Amniotic stem cell (primary cell): ENCODE measurements at places on chromosomes 11 and 22.

GRCh38 chr11:103055221-103055890 lies 36.6 kb downstream of the DCUN1D5 start:
- DNase-seq: peak; percentile 64

DNA sequence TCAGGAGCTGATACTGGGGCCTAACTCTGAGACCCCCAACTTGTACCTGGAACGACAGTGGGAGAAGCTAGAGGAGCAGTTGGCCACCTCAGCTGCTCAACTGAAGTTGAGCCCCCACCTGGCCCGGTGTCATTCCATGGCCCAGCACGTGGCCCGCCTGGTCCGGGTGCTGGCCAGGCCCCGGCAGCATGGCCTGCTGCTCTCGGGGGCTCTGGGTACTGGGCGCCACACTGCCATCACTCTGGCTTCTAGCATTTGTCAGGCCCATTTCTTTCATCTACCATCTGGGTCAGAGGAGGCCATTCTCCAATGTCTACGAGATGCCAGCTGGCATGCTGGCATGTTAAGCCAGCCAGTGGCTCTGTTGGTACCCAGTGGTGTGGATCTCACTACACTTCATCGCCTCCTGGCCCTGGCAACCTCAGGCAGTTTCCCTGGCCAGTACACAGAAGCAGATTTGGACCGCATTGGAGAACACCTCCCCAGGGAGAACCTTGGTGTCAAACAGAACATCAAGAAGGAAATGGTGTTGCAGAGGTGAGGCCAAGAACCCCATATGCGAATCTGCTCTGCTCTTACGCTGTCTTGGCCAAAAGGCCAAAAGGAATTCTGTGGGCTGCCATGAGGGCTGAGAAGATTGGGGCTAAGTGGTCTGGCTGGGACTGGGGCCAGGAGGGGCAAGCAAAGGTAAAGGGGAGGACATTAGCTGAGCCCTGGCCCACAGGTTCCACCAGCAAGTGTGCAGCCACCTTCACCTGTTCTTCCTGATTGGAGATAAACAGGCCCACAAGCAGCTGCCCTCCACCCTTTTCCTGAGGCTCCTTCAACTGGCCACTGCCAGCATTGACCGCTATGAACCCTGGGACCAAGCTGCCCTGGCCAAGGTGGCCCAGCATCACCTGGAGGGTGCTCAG lies 45.4 kb downstream of the RRP8 start:
- DNase-seq: no peak

DNA sequence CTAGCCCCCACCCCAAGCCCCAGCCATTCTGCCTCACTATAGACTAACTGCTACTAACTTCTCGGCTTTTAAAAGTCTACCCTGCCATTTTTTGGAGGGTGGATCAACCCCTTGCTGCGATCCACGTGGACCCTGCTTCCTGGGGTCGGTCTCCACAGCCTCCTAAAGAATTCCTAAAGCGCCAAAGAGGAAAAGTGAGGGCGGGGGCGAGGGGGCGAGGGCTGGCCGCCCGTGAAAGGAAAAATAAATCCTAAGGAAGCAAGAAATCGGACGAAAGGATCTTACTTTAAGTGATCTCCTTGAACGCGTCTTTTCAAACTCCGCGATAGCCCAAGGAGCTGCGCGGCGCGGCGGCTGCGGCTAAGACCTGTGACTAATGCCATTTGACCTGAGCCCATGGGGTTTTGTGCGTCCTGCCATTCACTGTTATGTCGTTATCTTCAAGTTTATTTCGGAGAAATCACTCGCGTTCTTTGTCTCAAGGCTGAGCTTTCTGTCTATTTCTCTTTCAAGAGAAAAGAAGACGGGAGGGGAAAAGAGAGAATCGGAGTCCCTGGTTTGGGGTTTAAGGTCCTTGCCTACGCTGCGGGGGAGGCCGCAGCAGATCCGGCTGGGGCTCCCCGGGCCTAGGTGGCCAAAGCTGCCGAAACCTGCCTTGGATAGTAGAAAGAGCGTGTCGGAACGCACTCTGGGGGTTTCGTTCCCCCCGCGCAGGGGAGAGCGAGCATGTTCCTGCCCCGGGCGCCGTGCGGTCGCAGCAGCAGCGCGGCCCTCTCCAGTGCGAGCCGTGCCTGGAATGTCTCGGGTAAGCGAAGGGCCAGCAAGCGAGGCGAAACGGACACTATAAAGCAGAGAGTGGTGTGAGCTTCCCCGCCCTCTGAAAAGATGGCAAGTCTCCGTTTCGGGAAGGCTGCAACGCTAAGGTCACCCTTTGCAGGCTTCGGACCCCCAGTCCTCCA lies 2.8 kb upstream of the DBX1 start:
- DNase-seq: no peak

DNA sequence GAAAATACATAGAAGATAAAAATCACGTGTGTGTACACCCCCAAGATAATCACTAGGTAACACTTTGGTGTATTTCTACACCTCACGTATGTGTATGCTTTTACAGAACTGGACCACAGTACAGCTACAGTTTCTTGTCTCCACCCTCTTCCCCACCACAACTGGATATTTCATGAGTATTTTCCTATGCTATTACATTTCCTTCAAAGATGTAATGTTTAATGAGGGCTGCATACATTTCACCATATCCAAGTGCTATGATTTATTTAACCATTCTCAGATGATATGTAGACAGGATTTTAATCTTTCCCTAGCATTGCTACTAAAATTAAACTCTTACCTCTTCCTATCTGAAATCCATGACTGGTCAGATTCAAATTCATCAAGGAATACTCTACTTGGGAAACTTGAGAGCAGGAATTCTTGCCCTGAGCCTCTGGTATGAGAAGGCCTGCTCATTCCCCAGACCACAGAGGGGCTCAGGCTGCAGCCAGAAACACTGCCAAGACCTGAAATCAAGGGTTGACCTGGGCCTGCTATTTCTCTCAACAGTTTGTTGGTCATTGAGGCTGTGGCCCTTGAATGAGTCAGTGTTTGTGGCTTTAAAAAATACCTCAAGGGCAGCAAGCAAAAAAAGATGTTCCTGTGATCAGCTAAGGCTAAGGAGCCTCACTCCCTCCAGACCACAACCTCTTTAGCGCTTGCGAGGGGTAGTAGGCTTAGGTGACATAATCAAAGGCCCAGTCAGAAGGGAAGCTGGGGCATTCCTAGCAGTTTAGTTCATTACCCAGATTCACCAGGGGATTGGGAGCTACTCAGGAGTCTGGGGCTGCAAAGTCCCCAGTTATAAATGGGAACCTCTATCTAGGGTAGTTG lies 55.5 kb downstream of the ABTB2 start:
- peak; percentile 73 for DNase-seq

- DNase-seq: no peak
These were observed 21.2 kb upstream of the YWHAH start for GRCh38 chr22:31923136-31923535.

- DNase-seq: no peak
These were observed 26.7 kb upstream of the TOLLIP start for GRCh38 chr11:1335811-1336761.

GRCh38 chr22:24187731-24188644 lies 6.7 kb downstream of the SUSD2 start:
- DNase-seq: no peak

DNA sequence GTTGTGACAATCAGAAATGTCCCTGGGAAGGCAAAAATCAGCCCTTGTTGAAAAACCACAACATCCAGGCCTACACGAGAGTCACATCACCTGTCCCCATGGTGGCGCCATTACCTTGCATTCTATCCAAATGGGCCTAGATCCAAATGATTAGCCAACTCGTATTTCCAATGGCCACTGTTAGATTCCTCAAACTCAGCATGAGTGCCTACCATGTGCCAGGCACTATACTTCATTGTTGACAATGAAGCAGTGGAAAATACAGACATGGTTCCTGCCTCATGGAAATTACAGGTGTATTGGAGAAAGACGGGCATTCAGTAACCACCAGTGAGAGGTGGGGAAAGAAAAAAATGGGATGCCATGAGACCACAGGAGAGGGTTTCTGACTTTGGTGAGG lies 29.8 kb upstream of the CREB3L1 start:
- no peak for DNase-seq

DNA sequence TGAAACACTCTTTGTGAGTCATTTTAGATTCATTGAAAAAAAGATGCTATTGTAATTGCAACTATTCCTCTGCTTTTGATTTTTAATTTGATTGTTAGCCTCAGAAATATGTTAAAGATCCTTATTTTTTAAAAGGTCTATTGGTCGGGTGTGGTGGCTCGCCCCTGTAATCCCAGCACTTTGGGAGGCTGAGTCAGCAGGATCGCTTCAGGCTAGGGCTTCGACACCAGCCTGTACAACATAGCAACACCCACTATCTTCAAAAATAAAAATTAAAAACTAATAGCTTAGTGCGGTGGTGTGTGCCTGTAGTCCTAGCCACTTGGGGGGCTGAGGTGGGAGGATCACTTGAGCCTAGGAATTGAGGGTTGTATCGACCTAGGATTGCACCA lies 71.9 kb upstream of the MYO18B start:
- DNase-seq: no peak

DNA sequence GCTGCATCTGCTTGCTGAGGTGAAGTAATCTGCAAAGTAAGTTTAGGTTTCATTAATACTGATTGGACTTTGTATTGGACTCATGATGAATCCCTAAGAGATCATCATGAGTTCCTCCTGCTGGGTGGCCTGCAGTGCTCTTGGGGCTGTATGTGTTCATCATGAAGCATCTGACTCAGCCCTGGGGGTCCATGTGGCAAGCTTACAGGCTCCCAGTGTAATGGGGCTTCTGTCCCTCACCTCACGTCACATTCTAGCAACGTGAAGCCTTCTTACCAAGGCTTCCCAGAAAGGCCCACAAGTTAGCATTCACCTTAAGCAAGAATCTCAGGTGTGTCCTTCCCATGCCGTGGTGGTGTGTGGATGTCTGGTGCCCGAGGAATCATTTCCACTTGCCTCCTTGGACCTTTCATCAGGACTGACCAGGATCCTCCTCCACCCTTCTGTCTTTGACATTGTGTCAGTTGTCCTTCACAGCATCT lies 23.7 kb downstream of the CRKL start:
- no peak for DNase-seq

DNA sequence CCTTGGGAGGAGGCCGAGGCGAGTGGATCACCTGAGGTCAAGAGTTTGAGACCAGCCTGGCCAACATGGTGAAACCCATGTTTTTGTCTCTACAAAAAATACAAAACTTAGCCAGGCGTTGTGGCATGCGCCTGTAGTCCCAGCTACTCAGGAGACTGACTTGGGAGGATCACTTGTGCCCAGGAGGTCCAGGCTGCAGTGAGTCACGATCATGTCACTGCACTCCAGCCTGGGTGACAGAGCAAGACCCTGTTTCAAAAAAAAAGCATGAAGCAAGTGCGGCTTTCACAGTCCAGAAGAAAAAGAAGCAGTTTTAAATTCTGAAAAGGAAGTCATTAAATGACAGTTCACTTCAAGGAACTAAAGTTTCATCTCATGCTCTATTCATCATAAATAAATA lies 7.1 kb upstream of the LTO1 start:
- DNase-seq: no peak

DNA sequence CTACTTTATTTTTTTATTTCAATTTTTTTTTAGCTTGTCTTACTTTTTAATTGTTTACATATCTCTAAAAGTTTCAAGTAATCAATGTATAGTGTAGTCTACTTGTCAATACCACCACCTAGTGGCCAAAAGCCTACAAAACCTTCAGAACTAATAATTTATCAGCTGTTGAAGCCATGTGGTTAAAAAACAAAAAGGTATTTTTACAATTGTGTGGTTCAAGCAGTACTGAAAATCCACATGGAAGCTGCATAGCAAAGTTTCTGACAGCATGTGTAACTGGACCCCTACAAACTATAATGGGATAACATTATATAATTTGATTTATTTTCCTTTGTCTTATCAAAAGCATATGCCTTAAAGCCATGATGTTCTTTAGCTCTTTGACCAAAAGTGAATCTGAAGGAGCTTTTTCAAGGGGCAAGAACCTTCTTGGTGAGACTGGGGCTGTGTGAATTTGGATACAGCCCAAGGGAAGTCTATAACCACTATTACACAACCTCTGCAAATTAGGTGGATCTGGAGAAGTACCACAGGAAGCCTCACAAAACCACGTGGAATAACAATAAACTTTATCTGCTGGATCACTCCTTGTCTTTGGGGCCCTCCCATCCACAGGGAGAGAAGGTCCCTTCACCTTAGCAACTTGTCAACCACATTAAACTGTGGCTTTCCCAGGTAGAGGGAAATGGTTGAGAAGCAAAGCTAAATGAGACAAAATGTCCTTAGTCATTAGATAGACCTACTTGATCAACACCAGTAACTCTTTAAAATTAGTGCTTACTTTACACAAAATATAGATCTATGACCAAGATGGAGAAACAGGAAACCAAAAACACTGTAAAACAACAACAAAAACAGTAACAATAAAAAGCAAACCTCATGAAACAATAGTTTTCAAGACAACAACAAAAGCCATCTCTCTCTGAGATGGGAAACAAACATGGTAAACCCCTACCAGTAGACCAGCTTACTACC lies 9.9 kb downstream of the NARS2 start:
- DNase-seq: peak; percentile 27

DNA sequence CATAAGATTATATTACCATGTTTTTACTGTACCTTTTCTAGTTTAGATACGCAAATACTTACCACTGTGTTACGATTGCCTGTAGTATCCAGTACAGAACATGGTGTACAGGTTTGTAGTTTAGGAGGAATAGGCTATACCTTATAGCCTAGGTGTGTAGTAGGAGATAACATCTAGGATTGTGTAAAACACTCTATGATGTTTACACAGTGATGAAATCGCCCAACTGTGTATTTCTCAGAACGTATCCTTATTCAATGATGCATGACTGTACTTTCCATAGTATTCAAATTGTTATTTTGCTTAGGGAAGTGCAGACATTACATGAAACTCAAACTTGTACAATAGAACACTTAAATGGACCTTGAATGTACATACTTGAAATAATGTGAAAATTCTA lies 188.1 kb upstream of the PDGFD start:
- no peak for DNase-seq

GRCh38 chr11:45178890-45179671 lies 32.6 kb downstream of the PRDM11 start:
- DNase-seq: no peak

DNA sequence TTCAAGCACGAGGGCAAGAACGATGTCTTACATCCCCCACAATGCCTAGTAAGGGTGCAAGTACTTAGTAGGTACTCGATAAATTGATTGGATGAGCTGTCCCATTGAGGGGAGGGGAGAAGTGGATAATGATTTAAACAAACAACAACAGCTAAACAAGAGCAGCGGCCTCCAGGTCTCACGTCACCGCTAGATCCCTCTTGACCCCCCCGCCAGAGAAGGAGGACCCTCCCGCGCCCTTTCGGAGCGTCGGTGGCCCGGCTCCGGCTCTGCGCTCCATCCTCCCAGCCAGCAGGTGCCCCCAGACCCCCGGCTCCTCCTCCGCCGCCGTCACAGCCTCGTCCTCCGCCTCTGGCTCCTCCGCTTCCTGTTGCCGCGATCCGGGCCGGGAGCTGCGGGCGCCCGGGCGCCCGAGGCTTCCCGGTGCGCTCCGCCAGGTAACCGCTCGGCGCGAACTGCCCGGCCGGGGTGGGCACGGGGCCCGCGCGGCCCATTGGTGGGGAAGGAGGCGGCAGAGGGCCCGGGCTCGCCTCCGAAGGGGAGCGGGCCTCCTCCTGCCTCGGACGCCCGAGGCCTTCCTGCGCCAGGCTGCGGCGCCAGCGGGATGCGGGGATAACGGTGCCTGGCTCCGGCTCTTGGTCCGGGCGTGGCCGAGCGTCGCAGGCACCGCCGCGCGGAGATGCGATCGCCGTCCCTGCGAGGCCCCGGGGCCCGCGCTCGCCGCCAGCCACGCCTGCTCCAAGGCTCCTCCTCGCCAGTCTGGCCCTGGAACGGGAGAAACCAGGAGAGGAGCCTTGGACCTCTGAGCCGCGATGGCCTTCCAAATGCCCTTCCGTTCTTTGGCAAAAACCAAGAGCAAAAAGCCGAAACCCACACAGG lies at the start of gene TLCD5:
TLCD5 (plus strand) TSS at position 368 of the 879 bp plus-strand sequence. CDS start 2,143 bp downstream, outside the sequence.
- peak; percentile 46 for DNase-seq
